ENCODE measurements at places on chromosomes 11 and 22.

GRCh38 chr11:61153593-61154095, 7.6 kb downstream of the VPS37C start:
- DNase-seq: no peak

DNA sequence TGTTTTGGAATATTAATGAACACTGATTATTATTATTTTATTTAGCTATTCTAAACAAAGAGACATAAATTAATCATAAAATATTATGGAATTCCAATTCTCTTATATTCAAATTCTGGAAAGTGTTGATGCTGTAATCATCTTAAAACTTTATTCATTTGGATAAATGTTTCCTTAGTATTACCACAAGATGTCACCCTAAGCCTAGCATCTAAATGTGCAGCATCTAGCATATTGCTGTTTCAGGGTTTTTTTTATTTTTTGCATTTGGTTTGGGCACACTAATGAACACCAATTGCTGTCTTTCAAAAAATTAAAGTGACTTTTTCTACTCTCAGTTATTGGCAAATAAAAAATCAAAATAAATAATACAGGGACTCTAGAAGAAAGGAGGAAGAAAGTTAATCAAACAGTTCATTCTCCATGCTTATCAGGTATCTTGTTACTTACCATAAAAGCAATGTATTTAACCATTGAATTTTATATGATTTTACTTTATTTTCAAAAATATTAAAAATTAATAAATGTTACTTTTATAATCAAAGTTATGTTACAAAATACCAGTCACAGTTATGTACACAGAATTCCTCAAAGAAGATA, 31.8 kb downstream of the DLG2 start:
- DNase-seq: peak; percentile 61

- DNase-seq: no peak
Measured at GRCh38 chr22:20205964-20206708, 55.3 kb upstream of the CCDC188 start.

DNA sequence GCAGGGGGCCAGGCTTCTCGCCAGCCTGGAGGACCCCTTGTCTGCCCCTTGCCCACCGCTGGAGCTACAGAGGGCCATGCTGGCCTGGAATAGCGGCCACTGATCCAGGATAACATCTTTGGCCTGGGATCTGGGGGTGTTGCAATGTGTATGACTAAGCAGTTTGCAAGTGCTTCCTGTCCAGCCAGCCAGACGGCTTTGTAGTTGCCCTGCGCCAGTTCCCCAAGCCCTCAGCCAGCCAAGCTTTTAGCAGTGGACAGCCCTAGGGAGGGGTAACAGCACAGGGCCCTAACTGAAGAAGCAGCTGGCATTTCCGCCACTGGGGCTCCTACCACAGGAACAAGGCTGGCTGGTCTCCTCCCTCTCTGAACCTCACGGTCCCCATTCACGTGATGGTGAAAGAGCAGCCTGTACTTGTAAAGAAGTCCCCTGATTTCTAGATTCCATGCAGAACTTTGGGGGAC, 32.1 kb downstream of the UQCR10 start:
- DNase-seq: no peak

DNA sequence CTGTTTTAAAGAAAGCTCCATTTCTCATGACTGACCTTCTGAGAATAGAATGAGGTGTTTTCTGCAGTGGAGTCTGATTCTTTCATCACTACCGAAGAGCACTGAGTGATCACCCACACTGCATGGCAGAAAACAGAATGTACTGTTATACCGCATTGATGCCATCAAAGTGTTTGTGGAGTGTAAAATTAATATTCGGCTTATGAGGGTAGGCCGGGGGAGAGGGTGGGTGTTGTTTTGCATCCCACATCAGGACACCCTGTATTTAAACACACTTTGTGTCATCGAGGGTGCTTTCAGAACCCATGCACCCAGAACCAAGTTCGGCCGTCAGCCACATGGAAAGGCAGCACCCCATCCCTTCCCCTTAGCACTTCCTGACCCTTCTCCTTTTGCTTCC, 41.3 kb upstream of the ETS1 start:
- no peak for DNase-seq

DNA sequence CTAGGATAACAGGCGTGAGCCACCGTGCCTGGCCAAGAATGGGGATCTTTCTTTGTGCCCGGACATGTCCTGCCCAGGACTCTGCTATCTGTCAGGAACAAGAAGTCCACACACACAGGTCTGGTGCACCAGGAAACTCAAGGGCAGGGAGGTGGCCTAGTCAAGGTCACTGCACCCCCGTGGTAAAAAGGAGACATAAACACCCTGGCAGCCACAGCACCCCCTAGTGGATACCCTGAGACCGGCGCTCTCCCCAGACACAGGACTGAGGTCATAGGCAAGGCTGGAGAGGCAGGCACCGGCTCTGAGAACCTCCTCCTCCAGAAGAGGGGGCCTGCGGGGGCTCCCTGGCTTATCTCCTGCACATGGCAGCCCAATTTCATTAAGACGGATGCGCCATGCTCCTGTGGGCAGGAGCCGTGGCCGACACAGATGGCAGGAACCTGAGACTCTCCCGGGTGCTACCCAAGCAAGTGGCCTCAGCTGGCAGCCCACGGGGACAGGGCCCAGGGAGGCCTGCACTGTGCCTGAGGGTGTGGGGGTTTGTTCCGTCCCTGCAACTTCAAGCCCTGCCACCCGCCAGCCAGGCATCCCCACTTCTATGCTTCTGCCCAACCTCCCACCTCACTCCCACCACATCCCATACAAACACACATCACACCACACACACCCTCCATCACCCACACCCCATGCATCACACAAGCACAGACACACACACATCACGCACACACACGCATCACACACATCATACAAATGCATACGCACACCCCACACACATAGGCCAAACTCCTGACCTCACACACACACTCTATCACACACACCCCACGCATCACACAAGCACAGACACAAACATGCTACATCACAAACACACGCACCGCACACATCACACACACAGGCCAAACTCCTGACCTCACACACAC, 19.6 kb downstream of the MACROD1 start:
- DNase-seq: peak; percentile 23
